ENCODE measurements at places on chromosomes 7 and 10.

DNA sequence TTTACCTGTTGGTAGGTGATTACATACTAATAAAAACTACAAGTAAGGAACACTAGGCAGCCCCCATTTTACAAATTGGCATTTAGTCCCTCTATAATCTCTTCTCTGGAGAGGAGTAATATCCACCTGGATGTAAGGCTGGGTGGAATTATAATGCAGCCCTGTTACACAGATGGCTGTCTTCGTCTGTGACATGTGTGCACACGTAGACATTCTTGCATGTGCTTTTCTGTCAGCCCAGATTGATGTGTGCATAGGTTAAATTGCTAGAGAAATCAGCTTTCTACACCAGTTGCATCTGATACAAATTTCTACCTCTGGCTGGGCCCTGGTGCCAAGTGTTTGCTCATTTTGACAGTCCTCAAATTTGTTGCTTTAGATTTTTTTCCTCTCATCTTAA lies 715.9 kb downstream of the AUTS2 start:
- no peak for DNase-seq

DNA sequence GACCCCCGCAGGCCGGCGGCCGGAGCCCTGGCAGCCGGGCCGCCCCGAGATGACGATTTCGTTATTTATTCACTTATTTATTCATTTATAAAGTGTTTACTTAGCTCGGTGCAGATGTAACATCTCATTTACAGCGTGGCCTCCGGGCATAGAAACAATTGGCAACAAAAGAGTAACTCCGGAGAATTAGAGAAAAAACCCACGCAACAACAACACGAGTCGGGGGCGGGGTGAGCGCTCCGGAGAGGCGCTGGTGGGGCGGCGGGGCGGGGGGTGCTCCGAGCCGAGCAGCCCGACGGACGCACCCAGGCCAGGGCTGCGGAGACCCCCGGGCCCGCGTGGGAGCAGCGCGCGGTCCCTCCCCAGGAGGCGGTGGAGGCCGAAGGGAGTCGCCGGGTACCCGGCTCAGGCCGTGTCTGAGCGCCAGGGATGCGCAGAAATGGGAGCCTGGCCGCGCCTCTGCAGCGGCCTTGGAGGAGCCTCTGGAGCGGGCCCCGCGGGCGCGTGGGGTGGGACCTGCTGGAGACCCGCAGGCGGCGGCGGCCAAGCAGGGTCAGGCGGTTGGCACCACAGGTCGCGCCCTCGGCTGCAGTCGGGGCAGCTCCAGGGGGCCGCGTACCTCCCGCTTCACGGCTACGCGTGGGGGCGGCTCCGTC lies 14.3 kb downstream of the UNCX start:
- DNase-seq: no peak

DNA sequence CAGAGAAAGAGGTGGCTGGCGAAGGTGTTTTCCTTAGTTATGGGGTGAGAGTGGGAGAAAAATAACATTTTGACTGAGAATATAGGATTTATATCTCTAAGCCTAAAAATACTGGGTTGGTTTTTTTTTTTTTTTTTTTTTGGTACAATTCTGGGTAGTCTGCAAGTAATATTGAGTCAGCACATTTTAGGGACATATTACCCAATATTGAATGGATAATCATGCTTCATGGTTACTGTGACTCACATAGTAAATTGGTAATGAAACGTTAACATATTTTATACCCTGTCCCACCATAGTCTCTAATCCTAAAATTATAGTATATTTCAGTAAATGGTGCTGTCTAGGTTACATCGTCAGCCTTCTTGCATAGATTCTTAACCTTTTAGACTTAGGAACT lies 91.4 kb downstream of the TPST1 start:
- no peak for DNase-seq

DNA sequence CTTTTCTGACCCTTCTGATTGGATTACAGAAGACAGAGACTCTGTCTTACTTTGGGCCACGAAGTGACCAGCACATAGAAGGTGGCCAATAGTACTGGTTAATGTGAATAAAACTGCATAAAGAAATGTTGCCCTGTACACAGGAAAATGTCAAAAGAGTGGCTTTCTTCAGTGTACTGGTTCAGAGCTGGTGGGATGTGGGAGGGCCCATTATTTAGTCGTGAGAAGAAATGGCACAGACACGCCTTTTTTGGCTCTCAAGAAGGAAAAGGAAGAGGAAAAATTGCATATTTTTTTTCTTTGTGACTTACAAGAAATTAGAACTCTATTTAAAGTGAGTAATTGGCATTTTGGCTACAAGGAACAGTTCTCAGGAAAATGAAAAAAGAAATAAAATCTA lies 129.7 kb downstream of the DGKI start:
- DNase-seq: no peak

DNA sequence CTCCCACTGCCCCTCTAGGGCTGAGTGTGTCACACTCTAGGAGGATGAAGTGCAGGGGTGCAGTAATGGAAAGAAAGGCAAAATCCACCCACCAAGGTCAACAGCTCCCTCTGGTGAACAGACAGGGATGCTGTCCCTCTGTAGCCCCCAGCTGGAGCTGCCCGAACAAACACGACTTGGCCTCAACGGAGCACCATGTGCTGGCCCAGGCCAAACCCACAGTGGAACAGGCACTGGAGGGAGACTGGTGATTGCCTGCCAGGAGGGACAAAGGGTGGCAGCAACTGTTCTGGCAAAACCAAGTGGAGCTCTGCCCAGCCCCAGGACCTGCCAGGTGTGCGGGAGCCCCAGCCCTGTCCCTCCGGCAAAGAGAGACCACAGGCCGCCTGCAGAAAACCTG lies 20.7 kb downstream of the PDIA4 start:
- DNase-seq: no peak

GRCh38 chr7:111264981-111265380 lies 174.1 kb downstream of the LRRN3 start:
- no peak for DNase-seq

- no peak for DNase-seq
These were observed 303.5 kb upstream of the MGMT start for GRCh38 chr10:129163531-129163930.

DNA sequence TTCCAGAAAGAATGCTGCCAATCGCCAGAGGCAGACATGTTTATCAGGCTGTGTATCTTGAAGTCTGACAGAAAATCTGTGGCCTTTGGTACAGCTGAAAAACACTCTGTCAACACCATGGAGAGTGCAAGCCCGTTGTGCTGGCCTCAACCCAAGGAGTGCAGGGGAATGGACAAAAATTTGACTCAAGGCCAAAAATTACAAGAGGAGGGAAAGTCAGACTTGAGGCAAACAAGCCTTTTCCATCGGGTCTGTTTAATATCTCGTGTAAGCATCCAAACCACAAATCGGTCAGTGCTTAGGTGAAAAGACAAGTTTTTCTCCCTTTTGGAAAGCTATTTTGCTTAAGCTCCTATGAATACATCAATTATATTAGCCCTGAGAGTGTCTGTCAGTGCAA lies 305.3 kb upstream of the NFE2L3 start:
- DNase-seq: no peak

GRCh38 chr10:58715061-58715460 lies 202.4 kb downstream of the BICC1 start:
- no peak for DNase-seq

- no peak for DNase-seq
These were observed 105.5 kb downstream of the MYOF start for GRCh38 chr10:93376372-93377293.

DNA sequence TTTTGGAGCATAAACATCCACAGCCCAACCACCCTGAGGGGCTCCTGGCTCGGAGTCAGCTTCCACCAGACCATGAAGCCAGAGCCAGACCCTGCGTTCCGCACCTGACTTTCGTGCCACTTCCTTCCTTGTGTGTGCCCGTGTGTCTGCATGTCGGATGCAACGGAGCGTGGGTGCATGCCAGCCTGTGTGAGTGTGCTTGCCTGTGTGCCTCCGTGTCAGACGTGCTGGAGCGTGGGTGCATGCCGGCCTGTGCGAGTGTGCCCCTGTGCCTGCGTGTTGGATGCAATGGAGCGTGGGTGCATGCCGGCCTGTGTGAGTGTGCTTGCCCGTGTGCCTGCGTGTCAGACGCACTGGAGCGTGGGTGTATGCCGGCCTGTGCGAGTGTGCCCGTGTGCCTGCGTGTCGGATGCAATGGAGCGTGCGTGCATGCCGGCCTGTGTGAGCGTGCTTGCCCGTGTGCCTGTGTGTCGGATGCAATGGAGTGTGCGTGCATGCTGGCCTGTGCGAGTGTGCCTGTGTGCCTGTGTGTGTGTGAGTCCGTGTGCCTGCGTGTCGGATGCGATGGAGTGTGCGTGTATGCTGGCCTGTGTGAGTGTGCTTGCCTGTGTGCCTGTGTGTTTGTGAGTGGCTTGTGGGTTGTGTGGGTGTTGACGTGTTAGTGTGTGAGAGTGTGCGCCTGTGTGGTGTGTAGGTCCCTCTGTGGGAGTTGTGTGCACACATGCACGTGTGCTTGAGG lies 28.1 kb upstream of the KNDC1 start:
- no peak for DNase-seq

GRCh38 chr7:135712796-135713195 lies 15.2 kb downstream of the SLC13A4 start:
- no peak for DNase-seq

Data from stimulated activated CD8-positive, alpha-beta memory T cell treated with anti-CD3 and anti-CD28 coated beads, Interleukin-15, amount 100 ng/mL, for 24 hours (primary cell).